Activated T-cell treated with anti-CD3 and anti-CD28 coated beads, Interleukin-2, amount 50 U/mL, for 24 hours (primary cell): ENCODE measurements at places on chromosomes 3 and 15.

DNA sequence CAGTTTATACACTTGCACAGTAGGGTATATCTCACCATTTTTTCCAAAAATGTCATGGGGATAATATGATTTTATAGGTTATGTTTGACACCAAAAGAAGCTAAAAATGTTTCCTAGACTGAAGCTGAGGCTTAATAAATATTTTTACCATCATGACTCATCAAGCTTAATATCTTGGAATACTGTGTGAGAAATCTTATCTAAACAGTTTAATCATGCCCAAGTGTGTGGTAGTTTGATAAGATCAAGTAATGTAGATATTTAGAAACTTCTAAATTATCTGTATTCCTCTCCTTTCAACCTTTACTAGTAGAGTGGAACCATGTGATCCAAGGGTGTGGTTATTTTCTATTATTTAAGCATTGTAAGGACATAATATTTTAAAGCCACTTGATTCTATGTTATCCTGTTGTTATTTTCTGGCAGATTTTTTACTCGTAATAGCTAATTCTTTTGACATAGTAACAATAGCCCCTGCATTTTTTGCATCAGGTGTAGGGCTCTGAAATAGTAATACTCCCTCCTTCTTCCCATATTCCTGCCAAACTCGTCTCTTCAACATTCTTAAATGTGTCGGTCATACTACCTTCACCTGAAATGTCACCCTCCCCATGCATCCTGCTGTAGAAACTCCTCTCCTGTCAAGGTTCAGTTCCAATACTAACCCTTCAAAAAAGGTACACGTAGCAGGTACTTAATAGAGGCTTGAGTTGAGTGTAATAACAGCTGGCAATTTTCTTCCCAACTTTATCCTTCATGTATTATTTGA, 729.6 kb downstream of the NLGN1 start:
- no peaks in the 10 kb centered on the region for H3K27me3 ChIP-seq
- no peaks in the 10 kb centered on the region for H3K4me1 ChIP-seq
- no peak overlapping the region for H3K4me3 ChIP-seq

- H3K4me3 ChIP-seq: no peak within 1 kb of the TSS
- no peak within 1 kb of the TSS for H3K27ac ChIP-seq
- peaks cover 2% of the 10 kb centered on the region for H3K27me3 ChIP-seq
- H3K4me1 ChIP-seq: peaks cover 4% of the 10 kb centered on the region
- DNase-seq: no peak
Observed at GRCh38 chr3:42875325-42876151, at the start of gene CYP8B1. CYP8B1 (minus strand) TSS chr3:42875879; CDS start chr3:42875816, 63 bp downstream.

DNA sequence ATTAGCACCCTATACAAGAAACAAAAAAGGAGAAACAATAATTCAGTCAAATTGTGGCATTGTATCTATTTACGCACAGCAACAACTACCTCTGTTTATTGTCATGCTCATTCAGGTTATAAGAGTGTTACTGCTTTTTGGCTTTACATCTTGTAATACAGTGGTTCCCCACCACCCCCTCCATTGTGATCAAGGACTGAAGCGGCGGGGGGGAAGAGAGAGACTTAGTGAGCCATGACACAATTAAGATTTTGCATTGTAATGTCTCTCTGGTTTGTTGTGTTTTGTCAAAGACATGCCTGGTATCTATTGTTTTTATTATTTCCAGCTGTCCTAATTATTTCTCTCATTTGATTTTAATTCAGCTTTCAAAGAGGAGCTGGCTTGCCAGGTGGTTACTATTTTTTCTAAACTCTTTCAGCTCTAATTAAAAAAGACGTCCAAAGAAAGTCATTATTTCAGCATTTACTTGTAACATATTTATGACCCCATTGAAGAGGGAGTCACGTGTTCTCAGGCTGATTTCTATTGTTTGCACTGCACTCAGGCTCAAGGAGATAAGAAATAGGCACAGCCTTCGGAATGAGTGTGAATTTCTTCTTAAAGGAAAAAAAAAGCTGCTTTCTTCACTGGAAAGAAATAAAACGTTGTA, 234.4 kb upstream of the TBL1XR1 start:
- DNase-seq: no peak
- no peak overlapping the region for H3K4me3 ChIP-seq
- no peaks in the 10 kb centered on the region for H3K36me3 ChIP-seq
- no peaks in the 10 kb centered on the region for H3K27me3 ChIP-seq
- H3K4me1 ChIP-seq: peaks cover 21% of the 10 kb centered on the region

- H3K27ac ChIP-seq: no peak overlapping the region
- H3K36me3 ChIP-seq: peaks cover 23% of the 10 kb centered on the region
- no peaks in the 10 kb centered on the region for H3K27me3 ChIP-seq
- peak overlapping the region; percentile 72 for H3K4me3 ChIP-seq
Observed at GRCh38 chr15:78070049-78070700, 7.3 kb downstream of the TBC1D2B start.

DNA sequence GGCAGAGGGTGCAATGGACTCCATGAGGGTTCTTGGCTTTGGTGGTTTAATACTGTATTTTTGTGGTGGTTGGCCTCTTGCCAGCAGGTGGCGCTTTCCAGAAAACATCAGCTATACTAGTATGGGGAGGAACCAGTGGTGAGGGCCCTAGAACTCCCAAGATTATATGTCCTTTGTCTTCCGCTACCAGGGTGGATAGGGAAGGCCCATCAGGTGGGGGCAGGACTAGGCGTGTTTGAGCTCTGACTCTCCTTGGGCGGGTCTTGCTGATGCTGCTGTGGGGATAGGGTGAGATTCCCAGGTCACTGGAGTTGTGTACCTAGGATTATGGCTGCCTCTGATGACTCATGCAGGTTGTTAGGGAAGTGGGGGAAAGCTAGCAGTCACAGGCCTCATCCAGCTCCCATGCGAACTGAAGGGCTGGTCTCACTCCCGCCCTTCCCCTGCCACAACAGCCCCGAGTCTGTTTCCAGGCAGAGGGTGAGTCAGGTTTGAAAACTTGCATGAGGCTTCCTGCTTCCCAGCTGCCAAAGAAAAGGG, 357.7 kb downstream of the OTOL1 start:
- H3K27me3 ChIP-seq: no peaks in the 10 kb centered on the region
- no peaks in the 10 kb centered on the region for H3K4me1 ChIP-seq
- H3K4me3 ChIP-seq: no peak overlapping the region
- H3K27ac ChIP-seq: no peak overlapping the region
- DNase-seq: no peak

DNA sequence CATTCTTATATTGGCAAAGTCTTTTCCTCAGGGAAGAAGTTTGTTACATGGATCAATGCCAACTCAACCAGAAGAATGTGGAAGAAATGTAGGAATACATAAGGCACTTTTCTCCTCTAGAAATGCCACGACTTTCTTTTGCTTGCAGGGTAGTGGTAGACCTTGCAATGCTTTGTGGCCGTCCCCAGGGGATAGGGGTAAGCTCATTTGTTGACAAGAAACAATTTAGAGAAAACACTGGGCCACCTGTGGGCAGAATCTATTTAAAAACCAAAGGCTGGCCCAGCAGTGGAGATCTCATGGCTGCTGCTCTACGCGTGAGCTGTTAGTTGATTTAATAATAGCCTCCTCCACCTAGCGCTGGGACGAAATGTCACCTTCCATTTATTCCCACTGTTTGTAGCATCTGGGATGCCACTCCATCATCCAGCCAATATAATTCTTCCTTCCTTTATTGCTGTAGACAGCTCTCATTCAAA, 64.6 kb upstream of the PFN2 start:
- no peak for DNase-seq
- H3K27me3 ChIP-seq: peaks cover 13% of the 10 kb centered on the region
- no peaks in the 10 kb centered on the region for H3K4me1 ChIP-seq
- no peak overlapping the region for H3K27ac ChIP-seq
- H3K36me3 ChIP-seq: no peaks in the 10 kb centered on the region

GRCh38 chr3:112718516-112718915, 77.6 kb upstream of the CCDC80 start:
- H3K4me1 ChIP-seq: no peaks in the 10 kb centered on the region
- no peaks in the 10 kb centered on the region for H3K36me3 ChIP-seq
- DNase-seq: no peak
- no peak overlapping the region for H3K27ac ChIP-seq
- no peaks in the 10 kb centered on the region for H3K27me3 ChIP-seq
- no peak overlapping the region for H3K4me3 ChIP-seq

GRCh38 chr15:62035256-62035924, 24.9 kb downstream of the VPS13C start:
- no peak overlapping the region for H3K4me3 ChIP-seq
- DNase-seq: no peak
- no peaks in the 10 kb centered on the region for H3K27me3 ChIP-seq
- peaks cover 52% of the 10 kb centered on the region for H3K36me3 ChIP-seq
- peaks cover 16% of the 10 kb centered on the region for H3K4me1 ChIP-seq

- no peak for DNase-seq
- no peaks in the 10 kb centered on the region for H3K27me3 ChIP-seq
- peaks cover 9% of the 10 kb centered on the region for H3K4me1 ChIP-seq
- no peak overlapping the region for H3K4me3 ChIP-seq
Observed at GRCh38 chr3:184832044-184832443, 20.1 kb downstream of the VPS8 start.

DNA sequence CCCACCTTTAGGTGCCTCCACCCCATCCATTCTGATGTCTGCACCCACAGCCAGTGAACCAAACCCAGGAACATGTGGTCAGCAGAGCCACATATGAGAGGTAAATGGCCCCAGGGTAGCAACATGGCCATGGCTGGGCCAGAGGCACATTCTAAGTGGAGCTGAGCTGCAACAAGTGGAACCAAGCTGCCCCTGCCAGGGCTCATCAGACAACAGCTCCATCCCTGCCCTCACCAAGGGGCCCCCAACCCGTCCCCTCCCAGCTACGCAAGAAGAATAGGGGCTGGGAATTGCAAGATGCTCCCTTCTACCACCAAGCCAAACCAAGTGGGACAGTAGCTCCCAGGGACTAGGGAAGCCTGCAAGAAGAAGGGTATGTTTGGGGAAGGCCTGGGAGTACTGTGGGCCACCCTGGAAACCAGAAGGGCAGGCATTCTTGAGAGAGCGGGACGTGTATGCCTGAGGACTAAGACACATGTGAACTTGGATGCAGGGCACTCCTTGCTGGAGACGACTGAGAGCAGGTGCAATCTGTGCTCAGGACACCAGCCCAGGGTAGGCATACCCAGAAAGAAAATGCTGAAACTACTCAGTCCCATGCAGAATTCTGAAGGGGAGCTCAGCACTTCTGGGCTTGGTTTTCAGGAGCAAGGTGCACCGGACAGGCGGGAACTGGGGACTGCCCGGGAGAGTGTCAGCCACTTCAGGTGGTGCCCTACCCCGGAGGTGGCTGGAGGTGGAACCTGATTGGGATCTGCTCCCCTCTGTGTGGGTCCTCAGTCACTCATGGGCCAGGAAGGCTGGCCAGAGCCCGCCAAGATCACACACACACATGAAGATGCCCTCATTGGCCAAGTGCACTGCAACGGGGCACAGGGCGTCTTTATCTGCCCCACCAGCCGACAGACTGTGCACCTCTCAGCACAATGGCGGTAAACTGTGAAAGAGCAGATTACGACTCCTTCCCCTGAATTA, 9.5 kb downstream of the MYL3 start:
- H3K4me3 ChIP-seq: no peak overlapping the region
- DNase-seq: no peak
- no peaks in the 10 kb centered on the region for H3K4me1 ChIP-seq
- peaks cover 7% of the 10 kb centered on the region for H3K27me3 ChIP-seq

DNA sequence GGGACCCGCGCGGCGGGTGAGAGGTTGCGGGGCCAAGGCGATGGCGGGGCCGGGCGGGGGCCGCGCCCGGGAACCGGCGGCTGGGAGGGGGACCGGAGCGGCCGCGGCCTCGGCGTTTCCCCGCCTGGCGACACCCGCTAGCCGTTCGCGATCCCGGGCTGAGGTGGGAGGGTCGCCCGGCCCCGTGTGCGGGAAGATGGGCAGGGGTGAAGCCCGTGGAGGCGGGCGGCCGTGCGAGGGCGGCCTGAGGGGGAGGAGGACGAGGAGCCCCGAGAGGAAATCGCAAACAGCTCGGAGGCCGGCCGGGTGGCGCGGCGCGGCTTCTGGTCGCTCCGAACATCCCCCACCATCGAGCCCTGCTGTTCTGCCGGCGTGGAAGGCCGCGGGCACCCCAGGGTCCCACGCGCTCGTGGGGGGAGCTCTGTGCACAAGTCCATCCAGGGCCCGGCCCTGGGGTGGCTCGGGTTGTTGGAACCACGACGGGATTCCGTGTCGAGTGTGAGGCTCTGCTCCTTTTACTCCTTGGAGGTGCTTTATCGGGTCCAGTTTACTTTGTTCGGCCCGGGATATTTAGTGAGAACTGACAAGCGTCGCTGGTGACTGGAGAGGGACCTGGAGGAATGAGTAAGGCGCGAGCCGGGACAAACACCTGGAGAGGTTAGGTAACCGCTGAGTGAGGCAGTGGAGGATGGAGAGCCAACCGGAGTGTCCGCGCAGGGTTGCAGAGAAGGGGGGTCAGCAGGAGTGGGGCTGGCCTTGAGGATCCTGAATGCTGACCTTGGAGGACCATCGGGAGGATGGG, 728 bp downstream of the CRTC3 start:
- DNase-seq: peak; percentile 74
- peak overlapping the region; percentile 90 for H3K27ac ChIP-seq
- H3K4me1 ChIP-seq: peaks cover 48% of the 10 kb centered on the region

GRCh38 chr15:69861331-69862171, 236.2 kb downstream of the TLE3 start:
- H3K36me3 ChIP-seq: no peaks in the 10 kb centered on the region
- H3K4me3 ChIP-seq: no peak overlapping the region
- H3K27ac ChIP-seq: no peak overlapping the region
- peaks cover 25% of the 10 kb centered on the region for H3K4me1 ChIP-seq

DNA sequence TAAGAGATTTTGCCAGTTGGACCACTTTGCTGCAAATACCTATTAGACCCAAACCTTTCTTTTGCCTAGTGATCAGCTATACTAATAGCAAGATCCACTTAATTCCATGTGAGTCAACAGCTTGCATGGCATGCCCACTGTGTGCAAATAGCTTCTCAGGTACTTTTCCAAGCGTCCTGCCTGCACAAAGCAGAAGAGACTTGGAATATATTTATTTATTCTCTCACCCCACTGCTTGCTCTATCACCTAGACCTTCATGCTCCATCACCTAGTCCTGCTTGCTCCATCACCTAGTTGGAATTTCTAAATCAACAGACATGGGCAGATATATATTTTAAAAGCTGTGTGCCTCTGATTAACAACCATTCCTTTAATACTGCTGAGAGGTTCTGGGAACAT, 47.6 kb downstream of the MBNL1 start:
- no peak overlapping the region for H3K4me3 ChIP-seq
- peak overlapping the region; percentile 79 for H3K27ac ChIP-seq
- H3K27me3 ChIP-seq: no peaks in the 10 kb centered on the region
- H3K4me1 ChIP-seq: peaks cover 81% of the 10 kb centered on the region

GRCh38 chr3:65729555-65729954, 309.2 kb downstream of the MAGI1 start:
- peaks cover 12% of the 10 kb centered on the region for H3K27me3 ChIP-seq
- no peak for DNase-seq
- H3K36me3 ChIP-seq: no peaks in the 10 kb centered on the region
- peaks cover 5% of the 10 kb centered on the region for H3K4me1 ChIP-seq
- no peak overlapping the region for H3K4me3 ChIP-seq
- no peak overlapping the region for H3K27ac ChIP-seq
